ENCODE measurements at places on chromosomes 7 and 10.

GRCh38 chr10:62681211-62681940, 123.1 kb upstream of the ADO start:
- DNase-seq: no peak

DNA sequence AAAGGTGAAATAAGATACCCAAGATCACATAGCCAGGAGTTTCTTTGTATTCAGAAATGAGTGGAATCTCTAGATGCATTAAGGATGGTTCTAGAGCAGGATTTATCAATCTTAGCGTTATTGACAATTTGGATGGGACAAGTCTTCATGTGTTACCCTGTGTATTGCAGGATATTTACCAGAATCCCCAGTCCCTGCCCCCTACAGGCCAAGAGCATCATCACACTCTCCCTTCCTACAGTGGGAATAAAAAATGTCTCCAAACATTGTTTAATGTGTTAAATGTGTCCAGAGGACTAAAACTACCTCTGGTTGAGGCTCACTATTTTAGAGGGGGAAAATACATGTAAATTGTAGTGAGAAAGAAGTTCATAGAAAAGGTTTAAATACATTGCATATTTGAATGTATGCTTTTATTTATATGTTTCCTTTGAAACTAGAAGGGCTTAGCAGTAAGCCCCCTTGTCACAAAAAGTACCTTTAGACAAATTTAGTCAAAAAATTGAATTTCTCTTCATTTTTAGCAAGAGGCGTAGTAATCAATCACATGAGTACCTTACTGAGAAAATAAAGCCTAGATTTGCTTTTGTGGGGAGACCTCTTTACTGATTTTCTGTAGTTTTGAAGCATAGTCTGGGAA, 141.2 kb downstream of the MLLT10 start:
- DNase-seq: no peak

DNA sequence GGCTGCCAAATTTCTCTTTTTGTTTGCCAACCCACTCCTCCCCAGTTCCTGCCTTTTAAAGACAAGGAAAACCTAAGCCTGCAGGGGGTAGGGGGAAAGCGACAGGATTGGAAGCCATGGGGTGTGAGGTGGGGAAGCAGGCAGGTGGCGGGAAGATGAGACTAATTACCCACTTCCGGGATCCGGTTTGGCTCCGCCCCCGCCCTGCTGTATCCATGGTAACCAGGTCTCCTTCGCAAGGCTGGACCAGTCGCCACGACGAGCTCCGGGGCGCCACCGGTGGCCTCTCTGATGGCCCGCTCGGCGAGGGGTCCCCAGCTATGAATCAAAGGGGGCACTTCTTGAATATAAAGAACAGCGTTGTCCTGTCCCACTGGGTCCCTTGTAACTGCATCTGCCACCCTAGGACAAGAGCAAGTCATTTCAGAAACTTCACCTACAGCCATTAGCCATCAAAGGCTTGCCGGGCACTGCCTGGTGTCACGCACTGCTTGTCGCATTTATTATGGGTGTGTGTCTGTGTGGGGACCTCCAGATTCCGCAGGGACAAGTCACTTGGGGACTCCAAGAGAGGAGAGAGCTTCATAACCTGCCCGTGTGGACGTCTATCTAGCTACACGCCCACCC, 55.4 kb upstream of the LMTK2 start:
- DNase-seq: no peak

DNA sequence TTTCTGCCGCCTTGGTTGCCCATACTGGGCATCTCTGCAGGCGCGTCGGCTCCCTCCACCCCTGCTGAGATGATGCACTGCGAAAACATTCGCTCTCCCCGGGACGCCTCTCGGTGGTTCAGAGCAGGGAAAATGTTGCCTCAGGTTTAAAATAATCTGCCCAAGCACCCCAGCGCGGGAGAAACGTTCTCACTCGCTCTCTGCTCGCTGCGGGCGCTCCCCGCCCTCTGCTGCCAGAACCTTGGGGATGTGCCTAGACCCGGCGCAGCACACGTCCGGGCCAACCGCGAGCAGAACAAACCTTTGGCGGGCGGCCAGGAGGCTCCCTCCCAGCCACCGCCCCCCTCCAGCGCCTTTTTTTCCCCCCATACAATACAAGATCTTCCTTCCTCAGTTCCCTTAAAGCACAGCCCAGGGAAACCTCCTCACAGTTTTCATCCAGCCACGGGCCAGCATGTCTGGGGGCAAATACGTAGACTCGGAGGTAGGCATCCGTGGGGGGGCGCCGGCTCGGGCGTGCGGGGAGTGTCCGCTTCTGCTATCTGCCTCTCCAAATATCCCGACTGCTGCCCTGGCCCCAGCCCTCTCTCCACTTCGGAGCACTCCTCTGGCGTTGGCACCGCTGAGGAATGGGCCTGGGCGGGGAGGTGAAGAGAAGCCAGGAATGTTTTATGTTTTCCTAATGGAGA, at the start of gene CAV1:
Gene CAV1 (plus strand): TSS at position 428 of the 689 bp plus-strand sequence. CDS start 27 bp downstream, at position 455.
- DNase-seq: no peak

DNA sequence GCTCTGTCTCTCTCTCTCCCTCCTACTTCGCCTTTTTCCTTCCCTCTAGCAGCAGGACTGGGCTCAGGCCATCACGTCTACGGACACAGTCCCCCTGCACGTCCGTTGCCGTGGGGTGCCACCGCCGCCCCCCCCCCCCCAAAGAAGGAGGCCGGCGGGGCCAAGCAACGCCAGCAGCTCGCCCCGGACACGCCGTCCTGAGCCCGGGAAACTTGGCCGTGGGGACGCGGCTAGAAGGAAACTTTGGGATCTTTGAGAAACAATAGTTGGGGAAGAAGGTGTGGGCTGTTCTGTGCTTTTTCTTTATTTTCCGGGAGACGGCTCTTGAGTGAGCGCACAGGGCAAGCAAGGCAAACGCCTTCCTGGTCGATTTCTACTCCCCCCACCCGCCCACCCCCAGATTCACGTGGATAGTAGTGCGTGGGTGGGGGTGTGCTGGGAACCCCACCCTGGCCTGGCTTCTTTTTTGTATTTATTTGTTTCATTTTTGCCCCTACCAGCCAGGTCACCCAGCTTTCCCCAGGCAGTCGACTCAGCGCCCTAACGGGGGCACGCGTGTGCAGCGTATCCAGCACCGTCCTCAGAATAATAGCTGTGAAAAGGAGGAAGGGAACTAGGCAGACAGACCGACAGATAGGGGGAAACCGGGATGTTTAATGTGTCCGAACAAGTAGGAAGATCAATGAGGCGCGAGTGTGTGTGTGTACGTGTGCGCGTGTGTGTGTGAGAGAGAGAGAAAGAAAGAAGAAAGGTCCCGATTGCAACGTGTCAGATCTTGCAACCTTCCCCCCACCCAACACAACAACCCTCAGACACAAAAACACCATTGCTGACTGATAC, 1.4 kb downstream of the MXI1 start:
- no peak for DNase-seq

GRCh38 chr10:78260141-78260540, 226.5 kb downstream of the RPS24 start:
- no peak for DNase-seq

DNA sequence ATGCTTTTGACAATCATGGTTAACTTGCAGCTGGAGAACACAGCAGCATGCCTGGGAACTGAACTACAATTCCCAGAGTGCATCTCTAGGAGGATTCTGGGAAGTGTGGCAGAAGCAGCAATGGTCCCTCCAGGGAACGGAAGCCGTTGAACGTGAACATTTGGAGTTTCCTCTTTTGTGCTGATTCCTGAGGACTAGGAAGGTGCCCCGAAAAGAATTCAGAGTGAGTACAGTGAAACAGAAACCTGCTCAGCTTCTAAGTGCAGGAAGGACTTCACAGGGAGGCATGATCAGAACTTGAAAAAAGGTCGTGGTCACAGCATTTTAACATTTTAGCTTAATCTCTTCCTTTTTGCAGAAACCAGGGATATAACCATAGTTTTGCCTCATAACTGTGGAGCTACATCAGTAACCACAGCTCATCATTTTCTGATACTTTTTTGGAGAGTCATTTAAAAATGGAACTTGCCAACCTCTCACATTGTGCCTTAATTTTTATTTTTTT, at the start of gene NUDT13:
Gene NUDT13 (plus strand): TSS at position 111 of the 505 bp plus-strand sequence. CDS start 3,911 bp downstream, outside the sequence.
- DNase-seq: peak; percentile 1

GRCh38 chr7:90413185-90413528, 9.9 kb downstream of the CLDN12 start:
- no peak for DNase-seq

GRCh38 chr10:24947304-24948097, 4.9 kb downstream of the PRTFDC1 start:
- no peak for DNase-seq

DNA sequence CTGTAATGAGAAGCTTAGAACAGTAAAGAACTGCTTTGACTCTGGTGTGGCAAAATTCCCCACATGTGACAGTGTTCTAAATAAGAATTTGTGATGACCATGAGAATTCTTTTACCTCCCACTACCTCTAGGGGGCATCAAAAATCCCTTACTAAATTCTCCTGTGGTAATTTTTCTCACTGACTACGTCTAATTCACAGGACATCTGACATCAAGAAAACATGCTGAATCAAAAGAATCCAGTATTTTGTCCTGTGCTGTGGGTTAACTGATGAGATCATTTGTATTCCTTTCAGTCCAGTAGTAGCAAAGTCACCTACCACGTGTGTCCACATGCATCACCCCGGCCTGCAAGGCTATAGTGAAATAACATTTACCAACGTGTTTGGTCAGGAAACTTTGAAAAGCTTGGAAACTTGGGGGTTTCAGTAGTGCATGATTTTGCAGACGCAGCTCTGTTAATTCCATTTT, 103.8 kb downstream of the ATE1 start:
- peak; percentile 5 for DNase-seq

DNA sequence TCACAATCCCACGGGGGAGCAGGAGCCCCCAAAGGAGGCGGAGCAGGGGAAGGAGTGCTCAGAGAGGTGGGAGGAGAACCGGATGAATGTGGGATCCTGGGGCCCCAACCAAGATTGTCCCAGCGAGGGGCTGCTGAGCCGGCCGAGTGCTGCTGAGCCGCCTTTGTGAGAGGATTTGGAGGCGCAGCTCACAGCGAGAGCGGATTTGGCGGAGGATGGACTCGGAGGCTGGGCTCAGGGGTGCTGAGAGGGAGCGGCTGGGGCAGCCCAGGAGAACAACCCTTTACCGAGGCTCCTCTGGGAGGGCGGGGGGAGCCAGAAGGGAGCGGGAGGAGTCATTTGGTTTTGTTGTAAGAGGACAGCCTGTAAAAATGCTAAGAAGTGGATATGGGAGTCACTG, 23.0 kb downstream of the GHRHR start:
- DNase-seq: no peak

DNA sequence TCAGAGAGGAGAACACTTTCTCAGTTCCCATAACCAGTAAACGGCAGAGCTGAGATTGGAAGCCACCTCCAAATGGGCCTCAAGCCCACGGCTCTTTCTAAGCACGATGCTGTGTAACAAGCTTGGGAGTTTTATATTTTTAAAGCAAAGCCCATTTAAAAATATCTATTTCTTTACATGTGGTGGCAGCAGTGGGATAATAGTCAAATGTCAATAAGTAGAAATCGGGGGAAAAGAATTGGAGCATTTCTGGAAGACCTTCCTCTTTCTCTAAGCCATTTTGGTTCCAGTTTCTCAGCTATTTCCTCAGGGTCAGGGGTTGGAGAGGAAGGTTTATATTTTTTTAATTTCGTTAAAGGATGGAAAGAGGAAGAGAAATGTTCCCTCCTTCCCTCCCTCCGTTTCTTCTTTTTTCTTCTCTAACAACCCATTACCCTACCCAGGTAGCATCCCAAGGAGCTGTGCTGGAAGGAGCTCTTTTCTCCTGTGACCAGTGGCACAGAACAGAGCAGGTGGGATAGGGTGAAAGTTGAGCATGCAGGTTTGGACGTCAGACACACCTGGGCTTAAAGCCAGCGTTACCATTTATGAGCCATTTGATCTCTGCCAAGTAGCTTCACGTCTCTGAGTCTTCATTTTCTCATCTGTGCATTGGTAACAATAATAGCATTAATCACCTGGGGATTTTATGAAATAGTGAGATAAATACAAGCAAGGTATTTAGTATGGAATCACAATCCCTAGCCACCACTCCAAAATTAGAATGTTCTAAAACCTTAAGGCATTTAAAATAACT, 515.7 kb downstream of the RPS24 start:
- DNase-seq: no peak

- no peak for DNase-seq
These were observed 69.2 kb downstream of the PODXL start for GRCh38 chr7:131487217-131487616.

- DNase-seq: no peak
These were observed 154.0 kb downstream of the SUGCT start for GRCh38 chr7:40288827-40289226.

DNA sequence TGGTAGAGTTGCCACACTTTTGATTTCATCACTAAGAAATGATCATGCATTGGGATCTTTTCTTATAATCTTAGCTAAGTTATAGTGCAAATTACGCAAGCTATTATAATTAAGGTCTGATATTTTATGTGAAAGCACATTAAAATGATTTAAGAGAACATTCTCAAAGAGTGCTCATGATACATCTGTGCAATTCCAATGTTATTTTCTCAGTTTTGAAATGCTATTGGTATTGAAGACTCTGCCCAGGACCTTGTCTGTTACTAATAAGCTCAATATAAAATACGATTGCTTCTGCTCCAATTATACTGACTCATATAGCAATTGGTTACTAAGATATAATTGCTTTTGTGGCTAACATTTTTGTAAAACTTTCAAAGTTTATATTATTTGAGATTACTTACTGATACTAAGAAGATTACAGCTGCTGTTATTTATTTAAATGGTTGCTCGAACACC, 180.9 kb downstream of the ADAM12 start:
- DNase-seq: no peak

DNA sequence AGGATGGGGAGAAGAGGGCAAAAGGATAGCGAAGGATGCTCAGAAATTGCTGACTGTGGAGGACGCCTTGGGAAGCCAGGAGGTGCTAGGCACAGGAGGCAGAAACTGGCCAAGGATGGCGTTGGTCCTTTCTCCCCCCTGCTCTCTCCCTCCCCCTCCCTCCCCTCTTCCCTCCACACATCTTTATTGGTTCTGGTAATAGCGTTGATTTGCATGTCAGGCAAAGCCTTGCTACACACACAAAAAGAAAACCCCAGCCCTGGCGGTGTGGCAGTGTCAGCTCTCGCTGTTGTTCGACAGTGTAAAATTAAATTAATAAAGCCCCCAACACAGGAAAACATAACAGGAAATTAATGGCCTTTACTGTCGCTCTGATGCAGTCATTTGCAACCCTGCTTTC, 47.2 kb downstream of the PAX2 start:
- no peak for DNase-seq

DNA sequence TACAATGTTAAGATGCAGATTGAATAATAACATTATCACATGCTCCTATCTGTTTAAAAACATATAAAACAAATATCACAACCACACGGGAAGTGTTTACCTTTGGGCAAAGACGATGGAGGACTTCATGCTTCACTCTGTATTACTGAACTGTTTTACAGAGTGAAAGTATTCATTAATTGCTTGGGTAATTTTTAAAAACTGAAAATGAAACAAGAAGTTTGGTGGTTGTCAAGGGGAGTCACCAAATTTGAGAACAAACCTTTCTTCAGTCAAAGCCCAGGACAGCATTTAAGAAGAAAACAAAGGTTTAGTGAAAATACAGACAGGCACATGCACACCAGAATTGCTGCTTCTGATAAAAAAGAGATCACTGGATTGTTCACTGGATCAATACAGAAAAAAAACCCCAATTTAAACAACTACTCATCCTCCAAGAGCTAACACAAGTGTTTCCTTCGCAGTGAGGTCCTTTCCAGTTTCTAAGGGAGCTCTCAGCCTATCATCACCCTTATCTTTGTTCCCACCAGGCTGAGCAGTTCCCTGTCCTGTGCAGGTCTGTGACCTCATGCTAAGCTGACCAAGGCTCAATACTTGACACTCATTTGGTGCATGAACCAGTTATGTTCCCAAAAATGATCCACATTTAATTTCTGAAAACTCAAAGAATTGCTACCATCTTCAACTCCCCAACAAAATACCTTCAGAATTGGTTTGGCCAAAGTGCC, 8.8 kb downstream of the PARP12 start:
- no peak for DNase-seq

GRCh38 chr7:1883031-1883761, 213.1 kb downstream of the ELFN1 start:
- DNase-seq: no peak
